ACHN (cell line): ENCODE measurements at places on chromosomes 4 and X.

DNA sequence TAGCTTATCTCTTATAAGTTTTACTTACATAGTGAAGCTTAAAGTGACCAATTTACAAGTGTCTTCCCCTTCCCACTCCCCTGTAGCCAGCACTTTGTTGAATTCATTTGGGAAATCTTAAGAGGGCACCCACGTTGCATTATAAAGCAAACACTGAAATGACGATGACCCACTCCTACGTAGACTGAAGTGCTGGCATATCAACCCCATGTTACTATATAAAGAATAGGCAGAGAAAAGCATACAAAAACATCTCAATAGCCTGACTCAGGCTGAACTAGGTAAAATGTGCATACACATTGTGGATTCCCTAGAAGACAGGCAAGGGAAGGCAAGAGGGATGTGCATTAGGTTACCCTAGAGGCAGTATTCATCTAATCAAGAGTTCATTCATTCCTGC, 313.4 kb downstream of the TENM3 start:
- DNase-seq: no peak

DNA sequence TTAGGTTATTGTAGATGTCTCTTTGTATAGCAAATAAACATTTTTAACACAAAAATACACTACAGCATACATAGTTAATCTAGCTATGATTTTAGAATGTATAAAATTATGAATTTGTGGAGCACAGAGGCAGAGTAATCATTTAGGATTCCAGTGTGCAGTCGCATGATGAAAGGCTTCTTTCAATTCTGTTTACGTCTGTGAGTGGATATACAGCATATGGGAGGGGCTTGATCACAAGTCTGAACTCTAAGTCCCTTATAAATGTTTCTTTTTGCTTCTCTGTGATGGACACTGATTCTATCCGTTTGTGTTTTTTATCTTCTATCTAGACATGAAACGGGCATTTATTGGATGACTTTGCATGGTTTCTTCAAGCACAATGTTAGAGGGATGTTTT, 1239.6 kb upstream of the AGA start:
- DNase-seq: no peak

DNA sequence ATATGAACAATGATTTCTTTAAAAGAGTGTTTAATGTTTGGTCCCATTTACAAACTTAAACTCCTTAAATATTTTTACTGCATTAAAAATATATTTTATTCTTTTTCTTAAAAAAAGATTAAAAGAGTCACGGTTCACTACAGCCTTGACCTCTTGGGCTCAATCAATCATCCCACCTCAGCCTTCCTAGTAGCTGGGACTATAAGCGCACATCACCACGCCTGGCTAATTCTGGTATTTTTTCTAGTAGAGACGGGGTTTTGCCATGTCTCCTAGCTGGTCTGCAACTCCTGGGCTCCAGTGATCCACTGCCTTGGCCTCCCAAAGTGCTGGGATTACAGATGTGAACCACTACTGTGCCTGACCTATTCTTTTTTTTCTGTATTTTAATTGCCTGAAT, 104.7 kb upstream of the TLR2 start:
- DNase-seq: no peak

DNA sequence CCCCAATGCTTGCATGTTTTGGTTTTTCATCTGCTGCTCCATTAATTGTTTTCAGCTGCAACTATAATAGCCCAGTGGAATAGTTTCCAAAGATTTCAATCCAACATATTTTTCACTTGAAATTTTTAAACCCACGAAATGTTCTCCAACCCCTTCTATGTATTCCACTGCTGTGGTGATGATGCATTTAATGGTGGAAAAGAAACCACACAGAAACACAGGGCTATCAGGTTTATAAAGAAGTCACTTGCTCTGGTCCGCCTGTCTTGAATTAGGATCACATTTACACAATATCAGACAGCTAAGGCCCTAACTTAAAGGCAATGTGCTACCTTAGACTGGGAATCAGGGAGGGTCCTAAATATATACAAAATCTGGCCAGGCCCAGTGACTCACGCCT, 35.0 kb downstream of the OPHN1 start:
- no peak for DNase-seq

DNA sequence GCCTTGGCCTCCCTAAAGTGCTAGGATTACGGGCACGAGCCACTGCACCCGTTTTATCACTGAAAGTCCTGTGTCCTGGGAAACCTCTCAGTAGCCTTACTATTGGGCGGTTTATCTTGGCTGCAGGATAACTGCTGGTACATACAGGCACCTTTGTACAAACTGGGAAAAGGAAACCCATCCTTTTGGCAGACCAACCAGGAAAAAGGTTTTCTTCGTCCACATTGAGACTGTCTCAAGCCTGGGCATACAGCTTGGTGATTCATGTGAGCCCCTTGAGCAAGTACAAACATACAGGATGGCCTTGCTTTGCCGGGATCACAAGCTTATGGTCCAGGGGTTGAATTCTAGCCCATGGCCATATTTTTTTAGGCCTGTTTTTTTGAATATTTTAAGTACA, 32.8 kb downstream of the RWDD4 start:
- DNase-seq: no peak

GRCh38 chr4:107629318-107629717, 90.7 kb downstream of the PAPSS1 start:
- no peak for DNase-seq

DNA sequence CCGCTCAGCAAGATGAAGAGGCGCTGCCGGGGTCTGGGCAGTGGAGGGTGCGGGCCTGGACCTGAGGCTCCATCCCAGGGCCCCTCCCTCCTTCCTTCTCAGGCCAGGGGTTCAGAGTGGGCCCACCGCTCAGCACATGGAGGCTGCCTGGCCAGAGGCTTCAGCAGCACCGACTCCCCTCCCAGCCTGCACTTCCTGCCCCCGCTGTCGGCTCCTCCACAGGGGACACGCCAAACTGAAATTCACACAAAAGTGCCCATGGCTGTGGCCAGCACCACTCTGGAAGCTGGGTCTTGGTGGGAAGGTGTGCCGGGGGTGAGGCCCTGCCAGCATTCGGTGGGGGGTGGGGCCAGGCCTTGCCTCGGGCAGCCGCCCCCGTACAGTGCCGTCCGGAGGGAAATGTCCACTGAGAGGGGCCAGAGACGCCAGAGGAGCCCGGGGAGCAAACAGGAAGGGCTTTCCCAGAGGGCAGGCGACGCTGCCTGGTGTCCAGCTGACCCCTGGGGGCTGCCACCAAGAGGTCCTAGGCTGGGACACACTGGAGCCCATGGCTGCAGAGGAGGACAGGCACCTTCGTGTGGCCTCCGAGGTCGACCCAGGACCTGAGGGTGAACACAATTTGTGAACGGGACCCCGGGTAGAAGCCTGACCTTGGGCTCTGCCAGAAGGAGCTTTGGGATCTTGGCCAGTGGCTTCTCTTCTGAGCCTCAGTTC, 84.6 kb upstream of the AFAP1 start:
- DNase-seq: no peak

DNA sequence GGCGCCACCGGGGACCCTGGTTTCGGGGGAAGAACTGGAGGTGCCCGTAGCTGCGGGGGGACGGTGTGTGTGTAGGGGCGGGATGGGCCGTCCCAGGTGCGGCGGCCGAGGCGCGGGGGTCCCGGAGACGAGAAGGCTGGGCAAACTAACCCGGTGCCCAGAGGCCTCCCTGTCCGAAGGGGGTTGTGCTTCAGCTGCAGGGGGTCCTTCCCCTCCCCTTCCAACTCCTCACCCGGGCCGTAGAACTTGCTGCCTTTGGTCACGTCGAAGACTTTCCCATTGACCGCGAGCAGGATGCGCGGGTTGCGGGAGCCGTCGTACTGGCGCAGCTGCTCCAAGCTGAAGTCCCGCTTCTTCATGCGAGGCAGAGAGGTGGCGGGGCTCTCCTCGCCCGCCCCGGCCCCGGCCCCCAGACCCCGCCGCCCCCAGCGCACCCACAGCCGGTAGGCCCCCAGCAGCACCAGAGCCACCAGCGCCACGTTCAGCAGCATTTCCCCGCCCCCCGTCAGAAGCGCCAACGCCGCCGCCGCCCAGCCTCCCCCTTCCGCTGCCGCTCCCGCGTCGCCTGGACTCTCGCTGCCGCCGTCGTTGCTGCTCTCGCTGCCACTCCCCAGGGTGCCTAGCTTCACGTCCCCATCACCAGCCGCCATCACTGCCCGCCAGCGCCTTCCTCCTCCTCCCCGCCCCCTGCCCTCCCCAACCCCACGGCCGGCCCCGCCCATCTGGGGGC, at the start of gene PGRMC2:
TSS of gene PGRMC2 (minus strand) at position 673 of the 730 bp plus-strand sequence. CDS start at position 650, 23 bp downstream.
- peak; percentile 44 for DNase-seq

GRCh38 chr4:22129454-22130029, 181.0 kb upstream of the KCNIP4 start:
- DNase-seq: peak; percentile 48

DNA sequence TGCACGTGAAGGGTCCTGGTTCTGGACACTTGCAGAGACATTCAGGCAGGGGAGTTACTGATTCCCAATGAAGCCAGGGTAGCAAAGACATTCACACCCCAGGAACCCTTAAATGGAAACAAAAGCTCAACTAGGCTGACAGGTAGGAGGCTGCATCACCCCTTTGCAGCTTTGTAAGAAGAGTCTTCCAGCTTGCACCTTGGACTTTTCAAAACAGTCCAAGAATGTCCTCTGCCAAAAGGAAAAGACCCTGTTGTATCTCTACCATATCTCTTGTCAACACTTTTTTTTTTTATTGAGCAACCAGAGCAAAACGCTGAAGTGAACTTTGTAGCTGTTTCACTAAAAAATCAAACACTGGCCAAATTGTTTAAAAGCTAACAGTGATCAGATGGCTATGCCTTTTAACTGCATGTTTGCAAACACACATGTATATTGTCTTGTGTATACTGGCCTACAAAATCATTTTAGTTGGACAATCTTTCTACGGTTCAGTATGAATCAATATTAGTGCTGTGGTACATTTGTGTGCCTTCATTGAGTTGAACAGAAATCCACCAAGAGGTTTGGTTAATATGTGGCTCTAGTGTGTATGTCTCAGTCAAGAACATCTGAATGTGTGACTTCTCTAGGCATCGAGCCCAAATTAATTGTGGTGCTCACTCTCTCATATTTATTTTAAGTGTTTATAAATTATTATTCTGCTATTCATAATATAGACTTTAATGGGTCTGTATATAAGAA, 18.5 kb upstream of the WWC2 start:
- no peak for DNase-seq

GRCh38 chr4:177696438-177696966, 254.3 kb upstream of the AGA start:
- DNase-seq: no peak
